ENCODE measurements at places on chromosomes 12 and 14.

GRCh38 chr12:47085815-47086252 lies 6.1 kb upstream of the AMIGO2 start:
- DNase-seq: no peak

GRCh38 chr12:119547001-119547400 lies 46.6 kb upstream of the TMEM233 start:
- DNase-seq: no peak

GRCh38 chr12:113328368-113328889 lies 6.5 kb downstream of the SLC8B1 start:
- DNase-seq: no peak

GRCh38 chr12:108340037-108340436 lies 926 bp upstream of the CMKLR1 start:
- DNase-seq: no peak

DNA sequence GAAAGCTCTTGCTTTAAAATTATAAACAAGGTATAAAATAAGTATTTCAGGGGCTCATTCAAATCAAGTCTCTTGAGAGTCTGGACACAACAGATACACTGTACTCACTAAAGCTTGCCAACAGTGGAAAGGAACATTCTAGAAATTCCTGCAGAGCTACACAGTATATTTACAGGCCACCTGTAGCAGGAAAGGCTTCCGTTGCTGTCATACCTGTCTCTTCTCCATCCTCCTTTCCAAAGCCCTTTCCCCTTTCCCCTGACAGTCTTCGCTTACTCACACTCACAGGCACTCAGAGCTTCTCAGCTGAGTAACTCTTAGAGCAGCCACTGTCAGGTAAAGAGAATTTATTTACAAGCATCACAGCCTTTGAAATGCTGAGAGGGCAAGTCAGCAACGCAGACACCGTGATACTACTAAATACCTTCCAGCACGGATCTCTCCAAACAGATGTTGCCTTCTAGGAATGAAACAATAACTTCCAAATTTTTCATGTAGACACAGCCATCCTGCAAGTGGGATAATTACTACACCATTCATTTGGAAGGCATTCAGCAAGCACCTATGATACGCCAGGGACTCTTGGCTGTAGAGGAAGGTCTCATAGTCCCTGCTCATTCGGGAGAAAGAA lies 167.9 kb downstream of the FOXN3 start:
- DNase-seq: no peak

- DNase-seq: no peak
These were observed 161.8 kb downstream of the SRGAP1 start for GRCh38 chr12:64006211-64006825.

DNA sequence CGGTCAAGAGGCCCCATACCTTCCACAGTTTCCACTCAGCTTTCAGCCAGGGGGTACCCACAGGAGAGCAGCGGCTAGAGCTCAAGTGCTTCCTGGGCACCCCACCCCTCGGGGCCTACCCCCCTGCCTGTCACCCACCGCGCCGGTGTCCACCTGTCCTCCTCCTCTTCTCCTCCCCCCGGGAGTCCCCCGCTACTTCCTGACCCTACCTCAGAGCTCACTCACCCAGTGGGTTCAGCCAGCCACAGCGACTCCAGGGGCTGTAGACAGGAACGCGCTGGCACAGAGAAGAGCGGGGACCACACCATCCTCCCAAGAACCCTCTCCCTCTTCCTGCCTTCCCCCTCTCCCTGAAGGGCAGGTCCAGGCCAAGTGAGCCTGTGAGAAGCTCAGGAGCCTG lies 123.0 kb downstream of the ESRRB start:
- DNase-seq: no peak

DNA sequence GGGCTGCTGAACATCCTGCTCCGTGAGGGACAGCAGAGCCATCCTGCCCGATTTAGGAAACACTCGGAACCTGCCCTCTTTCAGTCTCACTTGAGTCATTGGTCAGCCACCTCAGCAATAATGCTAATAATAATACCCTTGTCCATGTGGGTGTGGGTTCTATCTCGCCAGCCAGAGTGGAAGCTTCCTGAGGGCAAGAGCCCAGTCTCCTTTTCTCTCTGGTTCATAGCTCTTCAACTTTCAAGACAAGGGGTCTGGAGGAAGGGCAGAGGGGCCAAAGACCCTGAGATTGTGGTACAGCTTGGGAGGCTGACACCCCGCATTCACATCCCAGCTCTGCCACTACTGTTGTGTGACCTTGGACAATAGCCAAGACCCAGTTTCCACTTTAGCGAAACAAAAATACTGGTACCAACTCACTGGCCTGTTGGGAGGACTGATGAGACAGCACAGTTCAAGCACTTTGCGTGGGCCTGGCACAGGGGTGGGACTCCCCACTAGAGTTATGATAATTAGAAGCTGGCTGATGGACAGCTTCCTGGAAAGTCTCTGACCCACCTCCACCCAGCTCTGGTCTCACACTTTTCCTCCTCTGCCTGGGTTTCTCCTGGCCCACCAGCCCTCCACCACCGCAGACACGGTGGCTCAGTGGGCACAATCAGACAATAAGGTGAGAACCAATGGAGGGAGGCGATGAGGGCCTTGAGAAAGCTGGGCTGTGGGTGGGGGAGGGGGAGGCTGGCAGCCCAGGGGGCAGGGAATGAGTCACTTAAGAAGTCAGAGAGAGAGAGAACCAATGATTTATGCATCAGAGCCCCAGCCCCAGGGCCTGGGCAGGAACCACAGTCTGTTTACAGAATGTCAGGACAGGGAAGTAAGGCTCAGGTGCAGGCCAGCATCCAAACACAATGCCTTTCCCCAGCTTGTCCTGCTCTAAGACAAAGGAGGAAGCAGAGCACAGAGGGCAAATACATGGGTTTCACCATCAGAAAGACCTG lies 9.6 kb downstream of the FAIM2 start:
- DNase-seq: no peak

DNA sequence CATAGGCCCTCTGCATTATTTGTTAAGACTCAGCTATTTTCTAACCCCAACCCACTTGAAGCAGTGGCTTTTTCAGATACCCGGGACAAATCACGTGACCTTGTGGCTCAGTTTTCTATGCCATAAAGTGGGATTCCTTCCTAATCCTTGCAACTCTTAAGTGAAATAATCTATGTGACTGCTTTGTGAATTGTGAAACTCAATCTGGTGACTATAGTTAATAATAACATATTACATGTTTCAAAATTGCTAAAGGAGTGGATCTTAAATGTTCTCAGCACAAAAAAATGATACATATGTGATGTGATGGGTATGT lies 17.3 kb downstream of the EML1 start:
- no peak for DNase-seq

DNA sequence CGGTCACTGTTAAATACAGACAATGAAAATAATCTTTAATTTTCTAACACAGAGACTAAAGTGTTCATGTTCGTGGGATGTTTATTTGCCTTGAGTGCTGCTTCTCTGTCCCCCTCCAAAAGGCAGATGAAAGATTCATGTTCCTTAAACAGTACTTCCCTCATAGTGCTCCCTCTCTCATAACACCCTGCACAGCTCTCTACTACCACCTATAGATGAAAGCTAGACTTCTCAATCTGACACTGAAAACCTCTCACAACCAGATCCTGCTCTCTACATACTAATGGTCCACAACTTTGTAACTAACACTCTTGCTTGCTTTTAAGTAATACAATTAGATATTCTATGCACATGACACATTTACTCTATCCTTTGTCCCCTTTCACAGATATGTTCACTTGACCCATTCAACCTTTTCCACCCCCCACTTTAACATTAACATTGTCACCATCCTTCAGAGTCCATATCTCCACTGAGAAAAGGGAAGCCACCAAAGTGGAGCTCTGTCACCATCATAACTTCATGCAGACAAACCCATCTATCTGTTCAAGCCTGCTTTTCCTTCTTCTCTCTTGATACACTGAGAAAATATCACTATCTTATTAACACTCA lies 266.4 kb upstream of the USP15 start:
- peak; percentile 63 for DNase-seq

GRCh38 chr12:94690198-94690771 lies 39.9 kb upstream of the TMCC3 start:
- DNase-seq: no peak

DNA sequence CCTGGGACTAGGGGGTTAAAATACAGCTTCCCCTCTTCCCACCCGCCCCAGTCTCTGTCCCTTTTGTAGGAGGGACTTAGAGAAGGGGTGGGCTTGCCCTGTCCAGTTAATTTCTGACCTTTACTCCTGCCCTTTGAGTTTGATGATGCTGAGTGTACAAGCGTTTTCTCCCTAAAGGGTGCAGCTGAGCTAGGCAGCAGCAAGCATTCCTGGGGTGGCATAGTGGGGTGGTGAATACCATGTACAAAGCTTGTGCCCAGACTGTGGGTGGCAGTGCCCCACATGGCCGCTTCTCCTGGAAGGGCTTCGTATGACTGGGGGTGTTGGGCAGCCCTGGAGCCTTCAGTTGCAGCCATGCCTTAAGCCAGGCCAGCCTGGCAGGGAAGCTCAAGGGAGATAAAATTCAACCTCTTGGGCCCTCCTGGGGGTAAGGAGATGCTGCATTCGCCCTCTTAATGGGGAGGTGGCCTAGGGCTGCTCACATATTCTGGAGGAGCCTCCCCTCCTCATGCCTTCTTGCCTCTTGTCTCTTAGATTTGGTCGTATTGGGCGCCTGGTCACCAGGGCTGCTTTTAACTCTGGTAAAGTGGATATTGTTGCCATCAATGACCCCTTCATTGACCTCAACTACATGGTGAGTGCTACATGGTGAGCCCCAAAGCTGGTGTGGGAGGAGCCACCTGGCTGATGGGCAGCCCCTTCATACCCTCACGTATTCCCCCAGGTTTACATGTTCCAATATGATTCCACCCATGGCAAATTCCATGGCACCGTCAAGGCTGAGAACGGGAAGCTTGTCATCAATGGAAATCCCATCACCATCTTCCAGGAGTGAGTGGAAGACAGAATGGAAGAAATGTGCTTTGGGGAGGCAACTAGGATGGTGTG lies 1.9 kb downstream of the GAPDH start:
- no peak for DNase-seq

DNA sequence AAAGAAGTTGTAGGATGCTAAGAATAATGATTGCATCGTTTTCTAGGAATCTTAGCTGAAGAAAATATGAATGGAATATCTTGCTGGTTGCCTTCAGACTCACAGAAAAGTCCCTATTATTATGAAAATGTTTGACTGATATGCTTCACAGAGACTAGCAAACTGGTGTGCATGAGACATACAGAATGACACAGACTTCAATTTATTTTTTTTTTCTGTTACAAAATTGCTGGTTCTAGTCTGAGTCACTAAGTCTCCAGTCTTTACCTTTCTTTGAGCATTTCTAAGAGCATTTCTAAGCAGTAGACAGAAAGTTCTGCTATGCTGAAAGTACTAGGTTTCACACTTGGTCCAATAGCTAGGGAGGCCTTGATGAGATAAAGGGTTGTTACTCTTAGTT lies 377.6 kb upstream of the ATP2B1 start:
- no peak for DNase-seq

DNA sequence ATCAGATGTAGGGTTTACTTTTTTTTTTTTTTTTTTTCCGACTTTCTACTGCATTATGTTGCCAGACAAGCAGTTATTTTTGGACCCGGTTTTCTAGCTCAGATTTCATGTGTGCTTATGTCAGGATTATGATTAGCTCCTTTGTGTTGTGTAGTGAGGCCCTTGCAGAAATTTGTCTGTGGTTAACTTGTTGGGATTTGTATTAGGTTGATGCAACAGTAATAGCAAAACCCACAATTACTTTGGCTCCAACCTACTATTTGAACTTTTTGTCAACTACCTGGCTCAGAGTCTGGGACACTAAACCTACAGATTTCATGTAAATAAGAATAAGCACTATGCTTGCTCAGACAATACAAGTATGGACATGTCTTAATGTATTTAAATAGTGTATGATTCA lies 44.1 kb upstream of the KCNJ8 start:
- no peak for DNase-seq

- DNase-seq: no peak
These were observed 957.5 kb downstream of the SLC6A15 start for GRCh38 chr12:83954956-83955601.

- DNase-seq: no peak
These were observed 86.8 kb downstream of the FGD4 start for GRCh38 chr12:32486158-32486557.

GRCh38 chr12:107558816-107559382 lies 126.7 kb upstream of the PWP1 start:
- DNase-seq: no peak

GRCh38 chr14:99213527-99213971 lies 58.4 kb downstream of the BCL11B start:
- no peak for DNase-seq

DNA sequence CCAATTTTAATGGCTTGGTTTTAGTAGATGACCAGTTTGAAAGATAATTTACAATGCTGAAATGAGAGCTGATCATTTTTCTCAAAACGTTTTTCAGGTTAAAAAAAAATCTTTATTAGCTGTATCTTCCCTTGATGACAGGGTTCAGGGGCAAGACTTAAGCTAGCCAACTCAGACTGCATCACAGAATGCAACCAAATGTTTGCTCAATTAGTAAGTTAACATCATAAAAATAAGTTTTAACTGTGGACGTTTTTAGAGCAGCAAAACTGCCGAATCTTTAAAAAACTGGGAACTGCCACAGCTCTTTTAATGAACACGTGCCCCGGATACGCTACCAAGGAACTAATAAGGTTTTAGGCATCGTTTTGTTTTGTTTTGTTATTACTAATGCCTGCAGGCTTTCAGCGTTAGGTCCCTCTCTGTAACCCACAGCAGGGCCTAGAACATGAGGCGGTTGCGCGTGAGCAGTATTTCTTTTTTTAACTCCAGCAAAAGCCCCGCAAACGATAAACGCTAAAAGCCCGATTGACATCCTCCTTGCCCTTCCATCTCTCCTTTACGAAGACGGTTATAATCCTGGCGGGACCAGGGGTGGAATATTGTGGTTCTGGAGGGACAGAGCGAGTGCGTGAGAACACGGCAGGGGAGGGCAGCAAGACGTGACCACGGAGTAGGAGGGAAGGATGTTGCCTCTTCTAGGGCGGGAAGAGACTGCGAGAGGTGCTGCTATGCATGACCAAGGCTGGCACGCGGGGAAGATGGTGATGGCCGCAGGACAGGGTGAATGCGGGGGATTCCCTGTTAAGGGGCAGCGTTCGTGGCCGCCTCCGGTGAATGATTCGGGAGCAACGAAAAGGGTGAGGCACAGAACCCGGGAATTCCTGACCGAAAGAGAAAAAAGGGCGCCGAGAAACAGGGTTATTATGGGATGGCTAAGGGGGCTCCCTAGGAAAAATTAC lies 652 bp downstream of the SUPT16H start:
- DNase-seq: no peak

GRCh38 chr14:47524524-47524923 lies 150.9 kb downstream of the MDGA2 start:
- DNase-seq: no peak

GRCh38 chr12:116594325-116595038 lies 35.3 kb downstream of the MAP1LC3B2 start:
- DNase-seq: no peak

DNA sequence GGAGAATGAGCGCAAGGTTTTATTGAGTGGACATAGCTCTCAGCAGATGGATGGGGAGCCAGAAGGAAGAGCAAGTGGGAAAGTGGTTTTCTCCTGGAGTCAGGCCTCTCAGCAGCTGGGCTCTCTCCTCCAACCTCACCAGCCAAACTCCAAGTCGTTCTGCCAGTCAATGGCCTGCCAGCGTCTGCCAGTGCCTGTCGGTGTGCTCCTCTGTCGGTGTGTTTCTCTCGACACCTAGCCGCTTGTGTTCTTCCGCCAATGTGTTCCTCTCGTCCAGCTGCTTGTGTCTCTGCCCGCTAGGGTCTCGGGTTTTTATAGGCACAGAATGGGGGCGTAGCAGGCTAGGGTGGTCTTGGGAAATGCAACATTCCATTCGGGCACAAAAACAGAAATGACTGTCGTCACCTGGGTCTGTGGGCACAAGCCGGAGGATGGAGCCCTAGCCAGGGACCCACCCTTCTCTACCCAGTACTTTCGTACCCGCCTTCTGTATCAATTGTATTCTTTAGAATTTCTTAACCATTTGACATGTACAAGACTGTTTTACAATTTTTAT lies 1365.4 kb downstream of the FSCB start:
- DNase-seq: no peak

All from SK-N-MC (cell line).